ENCODE measurements at places on chromosomes 1 and 21.

DNA sequence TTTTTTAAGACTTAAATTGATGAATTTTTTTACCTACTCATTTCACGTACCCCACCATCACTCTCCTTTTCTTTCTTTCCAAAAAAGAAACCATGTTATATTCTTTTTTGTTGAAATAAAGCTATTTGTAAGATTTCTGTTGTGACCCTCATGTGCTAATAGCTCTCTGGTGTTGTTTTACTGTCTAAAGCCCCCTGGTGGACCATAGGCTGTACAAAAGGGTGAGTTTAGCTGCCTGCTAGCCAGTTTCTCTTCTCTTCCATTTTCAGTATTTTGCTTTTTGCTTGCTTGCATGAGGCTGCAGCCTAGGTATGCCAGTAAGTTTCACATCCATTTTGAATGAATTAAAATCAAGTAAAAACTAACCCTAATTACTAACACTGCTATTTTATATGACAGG, 15.6 kb upstream of the VAMP3 start:
- no peak for DNase-seq

DNA sequence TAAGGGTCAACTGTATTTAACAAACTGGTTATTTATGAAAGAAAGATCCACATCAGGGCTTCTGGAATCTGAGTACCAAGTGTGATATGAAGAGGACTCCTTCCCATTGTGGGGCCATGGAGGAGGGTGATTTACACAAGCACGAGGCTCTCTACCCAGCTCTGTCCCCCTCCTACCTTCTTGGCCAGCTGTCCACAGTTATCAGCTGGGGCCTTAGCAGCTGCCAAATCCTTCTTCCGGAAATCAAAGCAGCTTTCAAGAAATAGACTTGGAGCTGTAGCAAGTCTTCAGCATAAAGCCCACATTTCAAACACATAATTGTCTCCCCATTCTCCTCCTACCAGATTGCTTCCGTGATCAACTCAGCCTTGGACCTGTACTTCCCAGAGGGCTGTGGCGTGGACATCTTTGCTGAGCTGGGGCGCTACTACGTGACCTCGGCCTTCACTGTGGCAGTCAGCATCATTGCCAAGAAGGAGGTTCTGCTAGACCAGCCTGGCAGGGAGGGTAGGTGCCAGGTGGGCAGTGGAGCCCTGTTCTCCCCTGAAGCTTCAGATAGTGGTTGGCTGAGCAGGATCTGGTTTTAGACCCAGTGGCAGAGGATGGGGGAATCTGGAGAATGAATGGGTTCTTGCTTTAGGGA, 15.5 kb downstream of the AZIN2 start:
- no peak for DNase-seq

DNA sequence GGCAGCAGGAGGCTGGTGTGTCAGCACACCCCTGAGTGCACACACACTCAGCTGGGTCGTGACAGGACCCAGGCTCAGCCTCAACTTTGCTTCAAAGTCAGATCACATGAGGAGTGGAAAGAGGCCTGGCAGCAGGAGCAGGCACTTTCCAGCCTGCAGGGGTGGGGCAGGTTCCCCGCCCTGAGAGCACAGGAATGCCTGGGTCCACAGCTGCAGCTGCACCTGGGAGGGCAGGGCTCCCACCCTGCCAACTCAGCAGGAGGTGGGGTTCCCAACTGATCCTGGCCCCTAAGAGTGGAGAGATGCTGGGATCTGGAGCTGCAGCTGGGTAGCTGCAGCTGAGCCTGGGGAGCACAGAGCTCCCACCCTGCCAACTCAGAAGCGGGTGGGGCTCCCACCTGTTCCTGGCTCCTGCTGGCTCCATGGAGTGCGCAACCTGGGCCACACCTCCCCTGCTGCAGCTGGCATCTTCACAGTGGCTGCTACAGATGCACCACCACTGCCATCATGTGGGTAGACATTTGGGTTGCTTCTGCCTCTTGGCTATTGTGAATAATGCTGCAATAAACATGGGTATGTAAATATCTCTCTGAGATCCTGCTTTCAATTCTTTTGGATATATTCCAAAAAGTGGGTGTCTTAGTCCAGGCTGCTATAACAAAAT, 415.4 kb downstream of the TTLL7 start:
- no peak for DNase-seq

- DNase-seq = no peak
Measured at GRCh38 chr1:214192825-214193643, 87.9 kb upstream of the SMYD2 start.

GRCh38 chr21:14554948-14555347, 8.8 kb upstream of the SAMSN1 start:
- DNase-seq = no peak

DNA sequence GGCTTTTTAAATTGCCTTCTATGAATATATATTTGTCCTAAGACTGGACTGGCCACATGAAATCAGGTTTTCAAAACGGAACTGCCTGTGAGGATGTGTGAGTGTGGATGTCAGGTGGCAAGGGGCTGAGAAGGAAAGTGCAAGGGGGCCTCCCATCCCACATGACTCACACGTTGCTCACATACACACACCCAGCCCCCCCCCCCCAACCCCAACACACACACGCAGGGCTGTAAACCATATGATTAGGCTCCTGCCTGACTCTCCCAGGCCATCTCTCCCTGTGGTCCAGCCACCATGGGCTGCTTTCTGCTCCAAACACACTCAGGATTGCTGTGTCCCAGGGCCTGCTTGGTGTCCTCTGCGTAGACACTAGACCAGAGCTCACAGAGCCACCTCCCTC, 22.4 kb downstream of the DEGS1 start:
- no peak for DNase-seq

DNA sequence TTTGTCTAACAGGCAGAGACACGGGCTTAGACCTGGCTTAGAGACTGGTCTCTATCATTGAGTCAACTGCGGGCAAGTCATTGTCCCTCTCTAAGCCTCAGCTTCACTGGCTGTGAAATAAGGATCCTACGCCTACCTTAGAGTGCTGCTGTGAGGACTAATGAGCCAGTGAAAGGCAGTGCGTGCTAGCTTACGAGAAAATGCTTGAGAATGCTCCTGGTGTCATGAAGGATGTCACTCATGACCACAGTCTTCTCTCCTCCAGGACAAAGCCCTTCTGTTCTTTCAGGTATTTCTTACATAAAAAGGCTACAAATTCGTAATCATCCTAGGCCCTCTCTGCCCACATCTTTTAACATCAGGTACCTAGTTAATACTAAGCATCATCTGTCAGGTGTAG, 16.5 kb upstream of the A3GALT2 start:
- DNase-seq = no peak

DNA sequence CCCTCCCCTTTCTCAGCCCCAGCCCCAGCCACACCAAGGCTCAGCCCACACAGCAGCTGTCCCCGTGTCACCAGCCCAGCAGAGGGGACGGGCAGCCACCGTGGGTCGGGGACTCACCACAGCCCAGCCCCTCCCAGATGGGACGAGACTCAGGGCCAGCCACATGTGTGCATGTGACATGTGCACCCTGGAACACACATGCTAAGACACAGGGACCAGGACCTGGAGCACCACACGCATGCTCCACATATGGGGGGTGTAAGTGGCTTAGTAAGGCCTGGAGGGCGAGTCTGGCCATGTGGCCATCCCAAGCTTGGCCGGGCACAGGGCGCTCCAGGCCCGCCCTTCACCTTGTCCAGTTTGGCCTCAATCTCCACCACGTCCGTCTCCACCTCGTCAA, 4.0 kb downstream of the ACAP3 start:
- no peak for DNase-seq

DNA sequence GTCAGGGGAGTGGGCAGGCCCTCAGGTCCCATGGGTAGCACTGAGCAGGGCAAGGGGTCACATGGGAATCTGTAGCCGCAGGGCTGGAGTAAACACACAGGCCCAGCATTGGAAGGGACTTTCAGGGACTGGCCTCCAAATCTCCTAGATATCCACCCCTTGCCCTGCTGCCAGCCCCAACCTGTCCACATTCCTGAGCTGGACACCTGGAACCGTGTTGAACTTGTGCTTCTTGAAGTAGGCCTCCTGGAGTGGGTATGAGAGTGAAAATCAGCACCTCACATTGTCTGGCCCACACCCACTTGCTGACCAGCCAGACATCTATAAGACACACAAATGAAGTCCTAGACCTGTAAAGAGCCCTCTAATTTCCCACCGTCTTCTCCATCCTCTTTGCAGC, 7.7 kb downstream of the POMGNT1 start:
- no peak for DNase-seq

DNA sequence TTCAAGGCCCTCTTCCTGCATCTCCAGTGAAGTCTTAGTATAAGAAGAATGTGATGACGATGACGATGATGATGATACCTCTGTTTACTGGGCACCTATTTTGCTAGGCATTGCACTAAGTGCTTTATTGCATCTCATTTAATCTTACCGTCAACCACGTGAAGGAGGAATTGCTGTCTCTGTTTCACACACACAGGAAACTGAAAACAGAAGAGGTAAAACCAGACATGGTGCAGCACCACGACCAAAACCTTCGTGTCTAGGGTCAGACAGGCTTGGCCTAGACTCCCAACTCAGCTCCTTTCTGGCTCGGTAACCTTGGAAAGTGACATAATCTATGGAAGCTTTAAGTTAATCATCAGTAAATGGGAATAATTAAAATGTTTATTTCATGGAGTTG, 20.7 kb upstream of the KCNA2 start:
- DNase-seq = no peak

DNA sequence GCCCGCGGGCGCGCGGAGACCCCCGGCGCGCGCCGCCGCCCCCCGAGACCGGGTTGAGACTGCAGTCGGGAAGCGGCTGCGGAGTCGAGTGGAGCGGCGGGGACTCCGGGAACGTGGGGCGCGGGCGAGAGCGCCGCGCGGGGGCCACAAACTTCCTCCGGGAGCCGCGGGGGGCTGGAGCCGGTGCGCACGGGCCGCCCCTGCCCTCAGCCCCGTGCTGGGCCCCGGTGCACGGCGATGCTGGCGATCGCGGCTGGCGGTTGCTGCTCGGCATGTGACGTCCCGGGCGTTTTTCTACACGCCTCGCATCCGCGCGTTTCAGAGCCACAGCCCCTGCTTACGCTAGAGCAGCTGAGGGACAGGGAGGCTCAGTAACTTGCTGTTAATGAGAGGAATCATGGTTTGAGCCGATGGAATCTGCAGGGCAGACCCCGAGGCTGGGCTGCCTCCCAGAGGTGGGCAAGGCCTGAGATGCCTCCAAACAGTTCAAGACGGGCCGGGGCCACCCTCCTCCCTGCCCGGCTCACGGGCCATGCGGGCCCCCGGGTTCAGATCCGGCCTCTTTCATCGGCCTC, 520 bp downstream of the TMEM201 start:
- no peak for DNase-seq

DNA sequence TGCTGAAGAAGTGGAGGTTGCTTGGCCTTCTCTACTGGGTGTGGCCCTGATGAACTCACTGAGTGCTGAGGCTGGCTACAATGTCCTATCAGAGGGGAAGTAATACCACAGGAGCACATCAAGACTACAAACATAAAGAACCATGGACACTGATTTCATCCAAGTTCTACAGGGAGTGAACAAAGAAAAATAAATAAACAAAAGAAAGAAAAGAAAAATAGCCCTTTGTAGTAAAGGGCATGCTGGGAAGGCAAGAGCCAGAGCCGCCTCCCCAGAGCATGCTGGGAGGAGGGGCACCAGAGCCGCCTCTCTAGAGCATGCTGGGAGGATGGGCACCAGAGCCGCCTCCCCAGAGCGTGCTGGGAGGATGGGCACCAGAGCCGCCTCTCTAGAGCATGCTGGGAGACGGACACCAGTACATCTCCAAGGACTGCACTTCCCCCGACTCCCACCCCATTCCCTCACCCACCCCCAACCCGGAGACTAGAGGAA, 65.9 kb downstream of the LAMC2 start:
- DNase-seq = no peak
